ENCODE measurements at places on chromosomes 6 and 20. TPM values are rescaled to one million over a fixed set of nuclear protein-coding genes. Genes with fewer than 3 reads are reported as not detected.
A peak's percentile ranks its signal among the peaks of the same experiment; 100 is the strongest.

DNA sequence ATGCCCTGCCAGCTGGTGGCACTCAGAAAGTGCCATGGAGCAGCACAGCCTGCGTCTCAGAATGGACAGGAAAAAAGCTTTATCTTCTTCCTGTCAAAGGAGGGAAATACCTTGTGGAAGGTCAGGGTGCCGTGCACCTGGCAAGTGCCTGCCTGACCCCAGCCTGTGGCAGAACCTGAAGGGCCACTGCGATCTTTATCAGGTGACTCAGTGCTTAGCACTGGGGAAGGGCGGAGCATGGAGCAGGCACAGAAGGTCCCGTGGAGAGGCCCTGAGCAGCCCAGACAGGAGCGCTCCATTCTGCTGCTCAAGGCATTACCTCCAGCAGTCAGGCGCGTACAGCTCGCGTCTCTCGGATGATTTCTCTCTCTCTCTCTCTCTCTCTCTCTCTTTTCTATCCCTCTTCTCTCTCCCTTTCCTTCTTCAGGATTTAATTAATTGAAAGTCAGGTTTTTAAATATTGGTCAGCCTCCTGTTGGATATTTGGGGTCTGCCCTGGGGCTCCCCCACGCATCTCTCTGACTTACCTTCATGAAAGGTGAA is 31.7 kb downstream of the FOXC1 start:
- no peak for DNase-seq

The SIRPG gene
- not detected for polyA plus RNA-seq

GRCh38 chr6:158503222-158503621 is 56.7 kb upstream of the TMEM181 start:
- no peak for DNase-seq

DNA sequence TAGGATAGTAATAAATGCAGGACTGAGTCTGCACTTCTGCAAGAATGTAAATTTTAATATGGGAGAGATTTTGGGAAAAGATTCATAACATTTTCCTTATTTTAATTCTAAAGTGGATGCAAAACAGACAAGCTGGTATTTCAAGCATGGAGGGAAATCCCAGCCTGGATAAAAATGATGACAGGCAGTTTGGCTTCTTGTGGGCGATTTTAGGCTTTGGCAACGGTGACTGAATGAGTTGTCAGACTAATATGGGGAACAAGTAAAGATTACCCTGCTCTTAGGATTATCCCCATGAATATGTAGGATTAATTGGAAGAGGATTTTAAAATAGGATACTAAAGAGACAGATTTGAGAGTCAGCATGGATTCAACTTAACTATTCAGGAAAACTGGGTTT is 21.0 kb downstream of the OGFRL1 start:
- DNase-seq = no peak

DNA sequence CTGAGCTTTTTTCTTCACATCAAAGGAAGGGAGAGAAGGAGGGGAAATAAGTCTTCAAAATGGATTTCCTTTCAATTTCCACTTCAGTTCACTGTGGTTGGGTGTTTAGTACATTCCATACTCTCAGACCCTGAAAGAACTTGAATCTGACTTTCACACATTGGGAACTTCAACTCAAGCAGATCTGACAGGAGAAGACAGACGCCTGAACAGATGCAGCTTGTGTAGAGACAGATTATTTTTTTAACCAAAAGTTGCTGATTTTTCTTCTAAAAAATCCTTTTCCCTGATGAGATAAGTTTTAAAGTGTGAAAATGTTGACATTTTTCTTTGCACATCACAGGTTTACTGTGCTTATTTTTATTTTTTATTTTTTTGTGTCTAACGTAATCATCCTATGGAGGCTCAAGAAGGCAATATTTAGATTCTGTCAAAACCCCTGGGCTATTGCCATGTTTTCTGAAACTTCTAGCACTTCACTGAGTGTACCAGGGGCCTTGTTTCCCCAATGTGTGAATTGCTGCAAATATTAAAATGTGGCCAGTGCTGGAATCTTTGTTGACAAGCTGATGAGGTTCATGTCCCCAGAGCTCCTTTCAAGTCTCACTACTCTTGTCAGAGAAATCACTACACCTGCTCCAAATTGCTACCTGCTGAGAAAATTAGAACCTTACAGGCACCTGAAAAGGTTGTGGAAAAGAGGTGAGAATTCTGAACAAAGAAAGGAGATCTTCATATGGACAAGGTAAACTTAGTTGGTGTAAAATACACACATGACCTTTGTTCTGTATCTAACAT is 214.8 kb upstream of the BTBD3 start:
- DNase-seq = no peak

GRCh38 chr6:168181876-168182275 is 102.9 kb upstream of the FRMD1 start:
- DNase-seq = no peak

GRCh38 chr6:3231247-3232016 is 4.0 kb upstream of the TUBB2B start:
- peak; percentile 81 for DNase-seq

- DNase-seq = no peak
These were observed 4.7 kb upstream of the ENPP5 start for GRCh38 chr6:46175446-46175845.

DNA sequence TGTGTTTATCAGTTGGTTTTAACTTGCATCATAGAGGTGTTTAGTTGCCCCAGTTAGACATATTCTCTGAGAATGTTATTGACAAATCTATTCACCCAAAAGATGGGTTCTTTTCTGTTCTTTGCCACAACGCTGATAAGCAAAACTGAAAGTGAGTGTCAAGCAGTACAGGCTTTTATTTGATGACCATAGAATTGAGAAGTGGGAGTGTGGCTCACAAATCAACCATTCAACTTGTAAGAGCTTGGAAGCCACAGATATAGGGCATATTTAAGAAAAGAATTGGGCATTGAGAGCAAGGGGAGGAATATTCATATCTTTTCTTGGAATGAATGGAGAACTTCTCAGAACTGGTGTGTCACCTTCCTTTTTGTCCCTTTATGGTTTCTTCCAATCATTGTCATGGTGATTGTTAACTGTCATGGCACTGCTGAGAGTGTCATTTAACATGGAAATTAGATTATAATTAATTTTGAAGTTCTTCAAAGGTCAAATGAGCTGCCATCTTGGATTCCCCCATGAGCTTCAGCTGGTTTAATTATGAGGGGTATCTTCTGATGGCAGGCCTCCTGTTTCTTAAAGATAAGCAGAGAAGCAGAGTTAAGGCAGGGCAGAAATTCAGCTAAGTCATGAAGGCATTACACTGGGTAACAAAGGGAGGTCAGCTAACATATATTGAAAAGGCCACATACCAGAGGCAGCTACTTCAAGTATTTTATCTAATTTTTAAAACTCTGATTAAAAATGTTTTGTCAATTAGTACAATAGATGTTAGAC is 254.0 kb upstream of the HTR1E start:
- no peak for DNase-seq

- no peak for DNase-seq
These were observed 36.9 kb downstream of the TGM3 start for GRCh38 chr20:2332711-2333110.

The FAM184A gene
- polyA plus RNA-seq = 16.1 TPM

The SLC22A16 gene
- 0.23 TPM for polyA plus RNA-seq

The VARS1 gene
- polyA plus RNA-seq = 45.3 TPM

GRCh38 chr6:170371080-170371479 is 64.5 kb downstream of the FAM120B start:
- DNase-seq = no peak

GRCh38 chr6:7249391-7249790 is 63.6 kb downstream of the SSR1 start:
- no peak for DNase-seq

DNA sequence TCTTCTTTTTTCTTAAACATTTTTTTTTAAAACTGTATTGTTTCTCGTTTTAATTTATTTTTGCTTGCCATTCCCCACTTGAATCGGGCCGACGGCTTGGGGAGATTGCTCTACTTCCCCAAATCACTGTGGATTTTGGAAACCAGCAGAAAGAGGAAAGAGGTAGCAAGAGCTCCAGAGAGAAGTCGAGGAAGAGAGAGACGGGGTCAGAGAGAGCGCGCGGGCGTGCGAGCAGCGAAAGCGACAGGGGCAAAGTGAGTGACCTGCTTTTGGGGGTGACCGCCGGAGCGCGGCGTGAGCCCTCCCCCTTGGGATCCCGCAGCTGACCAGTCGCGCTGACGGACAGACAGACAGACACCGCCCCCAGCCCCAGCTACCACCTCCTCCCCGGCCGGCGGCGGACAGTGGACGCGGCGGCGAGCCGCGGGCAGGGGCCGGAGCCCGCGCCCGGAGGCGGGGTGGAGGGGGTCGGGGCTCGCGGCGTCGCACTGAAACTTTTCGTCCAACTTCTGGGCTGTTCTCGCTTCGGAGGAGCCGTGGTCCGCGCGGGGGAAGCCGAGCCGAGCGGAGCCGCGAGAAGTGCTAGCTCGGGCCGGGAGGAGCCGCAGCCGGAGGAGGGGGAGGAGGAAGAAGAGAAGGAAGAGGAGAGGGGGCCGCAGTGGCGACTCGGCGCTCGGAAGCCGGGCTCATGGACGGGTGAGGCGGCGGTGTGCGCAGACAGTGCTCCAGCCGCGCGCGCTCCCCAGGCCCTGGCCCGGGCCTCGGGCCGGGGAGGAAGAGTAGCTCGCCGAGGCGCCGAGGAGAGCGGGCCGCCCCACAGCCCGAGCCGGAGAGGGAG is 580 bp downstream of the VEGFA start:
- DNase-seq = peak; percentile 66
